ENCODE measurements at places on chromosomes 5 and 9.

DNA sequence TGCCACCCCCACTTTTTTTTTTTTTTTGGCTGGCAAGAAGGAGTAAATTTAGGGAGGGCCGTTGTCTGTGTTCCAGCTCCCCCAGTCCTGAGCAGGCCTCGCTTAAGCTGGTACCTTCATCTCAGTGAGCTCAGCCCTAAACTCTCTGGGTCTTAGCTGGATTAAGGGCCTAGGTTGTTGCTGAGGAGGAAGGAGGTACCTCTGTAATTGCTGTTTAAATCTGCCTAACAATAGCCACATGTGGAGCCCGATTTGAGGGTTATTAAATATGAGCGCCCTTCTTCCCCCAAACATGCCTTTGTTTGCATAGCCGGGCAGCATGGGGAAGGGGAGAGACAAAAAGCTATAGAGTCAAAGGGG is 179.0 kb upstream of the PITX1 start:
- DNase-seq, result no peak

DNA sequence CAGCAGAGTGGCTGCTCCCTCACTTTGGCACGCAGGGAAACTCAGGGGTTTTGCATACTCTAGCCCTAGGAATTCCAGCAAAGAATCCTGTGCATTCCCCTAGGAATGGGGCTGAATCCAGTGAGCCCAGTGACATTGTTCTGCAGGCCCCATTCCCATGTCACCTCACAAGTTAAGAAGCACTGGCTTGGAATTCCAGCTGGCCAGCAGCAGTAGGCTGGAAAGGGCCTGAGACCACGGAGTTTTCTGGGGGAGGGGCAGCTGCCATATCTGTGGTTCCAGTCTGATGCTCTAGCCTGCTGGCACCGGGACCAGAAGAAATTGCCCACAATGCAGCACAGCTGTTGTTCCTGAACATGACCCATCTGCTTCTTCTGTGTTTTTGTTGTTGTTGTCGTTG is 217.6 kb upstream of the DMRTA1 start:
- DNase-seq, result no peak

GRCh38 chr9:34484678-34485077 is 26.1 kb downstream of the DNAI1 start:
- no peak for DNase-seq

- no peak for DNase-seq
Measured at GRCh38 chr5:119179857-119180641, 109.2 kb downstream of the DMXL1 start.

DNA sequence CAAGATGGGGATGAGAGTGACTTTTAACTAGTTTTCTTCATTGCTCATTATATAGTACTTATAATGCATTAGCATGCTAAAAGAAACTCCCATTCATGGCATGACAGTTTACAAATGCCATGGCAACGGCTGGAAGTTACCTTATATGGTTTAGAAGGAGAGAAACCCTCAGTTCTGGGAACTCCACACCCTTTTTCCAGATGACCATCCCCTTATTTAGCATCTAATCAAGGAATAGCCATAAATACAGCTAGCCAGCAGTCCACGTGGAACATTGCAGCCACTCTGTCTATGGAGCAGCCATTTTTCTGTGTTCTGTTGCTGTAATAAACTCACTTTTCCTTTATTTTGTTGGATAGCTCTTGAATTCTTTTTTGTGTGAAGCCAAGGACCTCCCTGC is 1137.8 kb downstream of the CDH18 start:
- no peak for DNase-seq

GRCh38 chr9:69445251-69445650 is 120.2 kb downstream of the ENTREP1 start:
- DNase-seq, result no peak

GRCh38 chr5:143445776-143446175 is 42.3 kb upstream of the NR3C1 start:
- DNase-seq, result no peak

GRCh38 chr5:172733131-172733973 is 37.6 kb downstream of the DUSP1 start:
- DNase-seq, result no peak

- DNase-seq, result no peak
Measured at GRCh38 chr9:114154600-114155102, 686 bp upstream of the COL27A1 start.

- no peak for DNase-seq
Measured at GRCh38 chr5:163338-163620, 28.0 kb upstream of the LRRC14B start.

- no peak for DNase-seq
Measured at GRCh38 chr5:78930721-78931120, 54.4 kb downstream of the ARSB start.
